ENCODE measurements at places on chromosomes 7 and 10. TPM values are rescaled to one million over a fixed set of nuclear protein-coding genes. Genes with fewer than 3 reads are reported as not detected.

The TMEM130 gene
- total RNA-seq: 0.49 TPM

GRCh38 chr10:61452151-61452651, 980 bp downstream of the TMEM26 start:
- peak; percentile 5 for DNase-seq

- no peak for DNase-seq
Measured at GRCh38 chr10:109982812-109983211, 25.0 kb upstream of the ADD3 start.

The SUV39H2 gene
- total RNA-seq: 3.5 TPM

DNA sequence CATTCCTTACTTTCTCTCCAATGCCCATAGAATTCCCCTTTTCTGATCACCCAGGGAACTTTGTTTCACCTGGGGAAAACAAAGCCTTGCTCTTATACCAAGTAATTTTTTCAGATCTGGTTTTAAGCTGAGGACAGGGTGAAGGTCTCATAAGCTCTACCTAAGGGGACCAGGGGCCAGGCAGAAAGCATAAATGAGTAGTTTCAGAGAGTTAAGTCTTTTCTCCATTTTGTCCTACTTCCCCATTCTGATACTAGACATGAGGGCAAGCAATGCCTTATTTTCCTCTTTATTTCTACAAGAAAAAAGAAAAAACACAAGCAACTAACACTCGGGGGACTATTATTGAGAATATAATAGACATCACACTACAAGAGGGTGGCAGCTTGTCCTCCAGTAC, 2.9 kb downstream of the AKR1D1 start:
- no peak for DNase-seq

- no peak for DNase-seq
Measured at GRCh38 chr10:89226891-89227290, 19.8 kb upstream of the CH25H start.

DNA sequence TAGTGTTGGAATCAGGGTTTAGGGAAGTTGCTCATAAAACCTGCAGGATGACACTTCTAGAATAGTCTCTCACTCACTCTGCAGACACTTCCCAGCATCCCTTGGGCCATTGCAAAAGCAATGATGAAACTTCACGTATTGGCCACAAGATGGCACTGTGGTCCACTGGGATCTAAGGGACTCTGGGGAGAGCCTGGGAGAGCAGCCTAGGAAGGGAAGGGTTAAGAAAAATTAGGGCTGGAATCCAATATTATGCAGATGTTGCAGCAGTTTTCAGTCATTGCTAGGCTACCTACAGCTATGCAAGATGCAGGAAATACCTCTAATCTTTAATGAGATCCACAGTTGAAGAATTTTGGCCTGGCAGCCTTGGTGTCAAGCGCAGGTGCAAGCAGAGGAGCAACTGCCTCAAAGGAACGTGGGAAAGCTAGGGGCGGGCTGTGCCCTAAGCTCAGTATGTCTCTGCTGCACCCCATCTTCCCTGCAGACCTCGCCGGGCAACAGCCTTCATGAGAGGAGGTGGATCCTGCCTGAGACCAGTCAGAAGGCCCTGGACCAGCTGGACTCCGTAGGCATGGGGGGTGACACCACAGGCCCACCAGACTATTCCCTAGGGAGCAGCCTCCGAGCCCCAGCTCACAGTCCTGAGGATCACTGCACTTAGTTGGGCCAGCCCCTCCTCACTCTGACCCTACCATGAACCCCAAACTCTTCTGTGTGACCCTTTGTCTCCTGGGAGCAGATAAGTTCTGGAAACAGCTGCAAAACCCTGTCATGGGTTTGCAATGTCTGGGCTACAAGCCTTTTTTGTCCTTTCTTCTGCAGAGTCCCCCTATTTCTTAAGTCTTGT, 127.9 kb upstream of the PRSS58 start:
- DNase-seq: peak; percentile 30

GRCh38 chr7:129298268-129298893, 73.6 kb downstream of the AHCYL2 start:
- peak; percentile 59 for DNase-seq

DNA sequence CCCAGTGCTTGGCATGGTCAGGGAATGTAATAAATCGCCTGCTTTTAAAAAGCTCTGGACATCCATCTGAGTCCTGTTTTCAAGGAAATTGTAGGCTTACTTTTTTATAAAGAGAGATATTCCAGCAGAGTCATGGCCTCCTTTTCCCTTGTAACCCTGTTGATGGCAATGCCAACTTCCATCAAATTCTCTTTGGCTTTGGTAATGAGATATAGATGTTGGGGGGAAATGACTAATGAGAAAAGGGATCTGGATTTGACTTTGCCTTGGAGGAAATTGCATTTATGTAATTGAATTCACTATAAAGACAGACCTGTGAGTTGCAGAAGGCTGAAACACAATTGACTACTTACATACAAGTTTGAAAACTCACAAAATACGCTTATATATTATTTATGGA, 347.5 kb downstream of the GPR158 start:
- no peak for DNase-seq

- no peak for DNase-seq
Measured at GRCh38 chr7:24980534-24981170, 674 bp upstream of the OSBPL3 start.

DNA sequence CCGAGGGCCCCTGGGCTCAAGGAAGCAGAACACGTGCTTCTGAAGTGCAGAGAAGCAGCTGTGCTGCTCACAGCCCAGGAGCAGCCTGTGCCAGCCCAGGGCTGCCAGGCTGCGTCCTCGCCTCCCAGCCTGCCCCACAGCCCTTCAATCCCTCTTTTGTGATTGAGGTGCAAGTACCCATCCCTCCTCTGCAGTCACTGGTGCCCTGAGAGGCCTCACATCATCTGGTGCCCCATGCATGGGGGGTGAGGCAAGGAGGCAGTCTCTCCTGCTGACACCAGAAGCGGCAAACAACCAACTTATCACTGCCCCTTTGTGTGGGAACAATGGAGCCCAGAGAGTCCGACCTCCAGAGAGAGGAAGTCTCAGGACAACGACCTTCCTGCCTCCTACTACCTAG, 49.8 kb upstream of the FGFR2 start:
- no peak for DNase-seq

The TET1 gene
- 1.4 TPM for total RNA-seq

All from B cell (primary cell).